Left cardiac atrium (tissue), 4 donors: ENCODE measurements at places on chromosomes 5 and 9.

DNA sequence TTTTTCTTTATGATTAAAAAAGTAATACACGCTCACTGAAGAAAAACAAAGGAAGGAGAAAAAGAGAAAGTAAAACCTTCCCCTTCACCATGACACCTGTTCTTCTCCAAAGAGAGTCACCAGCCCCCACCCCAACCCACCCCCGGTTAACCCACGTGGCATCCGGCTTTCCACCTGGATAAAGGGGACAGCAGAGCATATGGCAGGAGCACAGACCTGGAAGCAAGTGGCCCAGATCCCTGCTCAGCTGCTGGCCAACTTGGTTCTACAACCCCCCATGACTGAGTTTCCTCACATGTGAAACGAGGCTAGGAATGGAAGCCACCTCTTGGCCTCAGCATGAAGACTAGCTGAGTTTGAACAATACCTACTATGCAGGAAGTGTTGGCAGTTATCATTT, 5.1 kb downstream of the CCDC180 start:
- DNase-seq, result no peak

DNA sequence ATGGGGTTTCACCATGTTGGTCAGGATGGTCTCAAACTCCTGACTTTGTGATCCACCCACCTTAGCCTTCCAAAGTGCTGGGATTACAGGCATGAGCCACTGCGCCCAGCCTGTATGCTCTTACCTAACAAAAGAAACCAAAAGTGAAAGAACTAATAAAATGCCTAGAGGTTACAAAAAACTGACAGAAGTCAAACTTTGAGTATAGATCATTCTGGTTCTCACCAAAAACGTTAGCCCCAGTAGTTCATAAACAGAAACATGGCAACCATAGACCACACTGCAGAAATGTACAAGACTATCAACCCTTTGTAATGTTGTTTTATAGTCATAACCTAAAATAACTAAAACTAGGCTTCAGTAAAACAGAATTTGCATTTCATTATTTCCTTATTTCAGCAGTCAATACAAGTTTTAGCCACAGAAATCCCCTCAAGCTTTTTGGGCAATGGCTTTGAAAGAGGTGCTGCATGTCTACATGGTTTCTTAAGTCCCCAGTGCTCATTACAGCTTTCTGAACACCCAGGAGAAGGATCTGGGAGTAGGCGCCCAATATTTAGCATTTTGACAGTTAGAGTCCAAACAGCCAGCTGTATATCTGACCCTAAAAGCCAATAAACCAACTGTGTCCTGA, 72.5 kb downstream of the EPB41L4A start:
- no peak for DNase-seq

GRCh38 chr5:9294793-9295465, 250.9 kb downstream of the SEMA5A start:
- no peak for DNase-seq

GRCh38 chr5:66224274-66224673, 80.2 kb downstream of the SREK1 start:
- DNase-seq, result no peak

DNA sequence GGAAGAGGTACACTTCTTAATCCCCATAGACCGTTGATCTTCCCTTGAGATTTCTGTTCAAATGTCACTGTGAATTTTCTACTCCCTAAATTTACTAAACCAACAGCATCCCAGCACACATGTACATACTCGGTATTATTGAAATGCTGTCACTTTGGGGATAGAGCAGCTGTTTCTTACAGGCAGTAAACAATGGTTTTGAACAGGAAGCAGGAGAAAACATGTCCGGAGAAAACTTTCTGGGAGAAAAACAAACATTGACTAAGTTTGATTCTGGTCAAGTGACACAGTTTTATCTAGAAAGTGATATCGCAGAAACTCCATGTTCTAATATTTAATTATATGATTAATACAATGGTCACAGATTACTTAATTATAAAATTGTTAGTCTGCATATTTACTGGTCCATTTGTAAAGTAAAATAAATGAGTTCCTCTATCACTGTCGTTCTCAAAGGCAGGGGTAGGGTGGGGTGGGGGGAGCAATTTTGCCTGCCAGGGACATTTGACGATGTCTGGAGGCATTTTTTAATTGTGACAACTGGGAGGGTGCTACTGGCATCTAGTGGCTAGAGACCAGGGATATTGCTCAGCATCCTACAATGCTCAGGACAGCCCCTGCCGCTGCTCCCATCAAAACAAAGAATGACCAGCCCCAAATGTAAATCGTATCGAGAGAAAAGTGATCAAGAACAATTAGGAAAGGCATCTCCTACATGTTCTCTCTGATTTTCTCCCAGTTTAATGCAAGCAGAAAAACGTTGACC, 12.2 kb downstream of the TAS2R1 start:
- no peak for DNase-seq

GRCh38 chr9:115039516-115040120, 78.3 kb downstream of the TNC start:
- DNase-seq, result no peak

GRCh38 chr5:22844155-22844554, 9.0 kb downstream of the CDH12 start:
- no peak for DNase-seq

GRCh38 chr9:117555964-117556629, 141.2 kb upstream of the ASTN2 start:
- peak; percentile 47 for DNase-seq

GRCh38 chr9:98603821-98604383, 104.8 kb downstream of the GABBR2 start:
- DNase-seq, result no peak

DNA sequence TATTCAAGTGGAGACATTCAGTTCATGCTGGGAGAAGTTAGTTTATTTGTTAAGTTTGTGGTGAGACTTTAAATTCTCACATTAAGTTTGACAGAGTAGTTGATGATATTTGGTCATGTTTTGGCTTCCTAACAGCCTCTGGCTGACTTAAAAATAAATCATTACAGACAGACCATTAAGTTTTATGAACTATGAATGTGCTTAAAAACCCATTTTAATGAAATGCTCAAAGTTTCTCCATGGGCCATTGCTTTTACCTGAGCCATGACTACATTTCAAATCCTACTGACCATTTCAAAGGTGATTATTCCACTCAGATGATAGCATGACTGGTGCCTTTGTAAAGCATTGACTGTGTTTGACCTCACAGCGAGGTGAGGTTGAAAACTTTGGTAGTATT, 192.7 kb downstream of the LRRC70 start:
- DNase-seq, result no peak

GRCh38 chr5:154505567-154505966, 27.5 kb upstream of the HAND1 start:
- no peak for DNase-seq

DNA sequence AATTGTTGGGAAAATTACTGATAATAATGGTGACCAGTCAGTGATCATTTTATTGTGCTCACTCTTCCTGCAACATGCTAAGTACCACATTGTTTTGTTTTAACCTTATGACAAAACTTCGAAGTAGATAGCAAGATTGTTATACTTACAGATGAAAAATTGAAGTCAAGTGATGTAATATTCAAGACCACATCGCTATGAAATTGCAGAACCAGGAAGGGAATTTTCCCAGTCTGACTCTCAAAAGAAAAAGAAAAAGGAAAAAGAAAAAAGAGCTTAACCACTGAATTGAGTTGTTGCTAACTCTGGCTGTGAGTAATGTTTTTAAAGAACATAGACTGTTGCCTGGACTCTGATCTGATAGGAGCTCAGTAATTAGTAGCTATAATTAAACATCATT, 170.6 kb upstream of the HAPLN1 start:
- no peak for DNase-seq

DNA sequence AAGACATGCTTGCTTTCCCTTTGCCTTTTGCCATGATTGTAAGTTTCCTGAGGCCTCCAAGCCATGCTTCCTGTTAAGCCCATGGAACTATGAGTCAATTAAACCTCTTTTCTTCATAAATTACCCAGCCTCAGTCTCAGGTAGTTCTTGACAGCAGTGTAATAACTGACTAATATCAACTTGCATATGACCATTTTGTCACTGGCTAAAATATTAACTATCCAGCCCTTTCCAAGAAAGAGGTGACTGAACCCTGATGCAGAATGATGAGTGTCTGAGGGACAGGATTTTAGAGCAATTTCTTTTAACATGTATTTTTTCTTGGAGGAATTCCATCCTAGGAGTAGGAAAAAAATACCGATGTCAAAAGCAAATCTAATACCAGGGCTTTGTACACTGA, 266.1 kb downstream of the SEMA5A start:
- no peak for DNase-seq

DNA sequence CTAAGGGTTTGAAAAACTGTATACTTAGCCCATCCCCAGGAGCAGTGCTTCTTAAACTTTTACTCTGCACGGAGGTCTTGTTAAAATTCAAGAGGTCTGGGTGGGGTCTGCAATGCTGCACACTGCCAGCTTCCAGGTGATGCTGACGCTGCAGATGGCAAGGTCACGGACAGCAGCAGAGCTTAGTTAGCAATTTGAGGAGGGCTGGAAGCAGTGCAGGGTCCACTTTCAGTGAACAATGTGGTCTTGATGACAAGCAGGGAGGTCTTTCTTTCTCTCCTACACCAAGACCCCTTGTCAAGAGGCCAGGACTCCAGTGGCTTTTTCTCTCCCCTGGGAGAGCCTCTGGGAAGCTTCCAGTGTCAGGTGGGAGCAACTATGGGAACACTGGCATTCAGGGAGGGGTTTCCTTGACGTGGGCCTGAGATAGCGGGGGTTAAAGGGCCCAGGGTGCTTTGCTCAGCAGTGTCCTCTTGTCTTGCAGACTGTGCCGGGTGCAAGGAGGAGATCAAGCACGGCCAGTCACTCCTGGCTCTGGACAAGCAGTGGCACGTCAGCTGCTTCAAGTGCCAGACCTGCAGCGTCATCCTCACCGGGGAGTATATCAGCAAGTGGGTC, 65.0 kb upstream of the AFAP1L1 start:
- DNase-seq, result peak; percentile 58

- DNase-seq, result no peak
Measured at GRCh38 chr5:5612096-5612495, 189.6 kb downstream of the ICE1 start.

DNA sequence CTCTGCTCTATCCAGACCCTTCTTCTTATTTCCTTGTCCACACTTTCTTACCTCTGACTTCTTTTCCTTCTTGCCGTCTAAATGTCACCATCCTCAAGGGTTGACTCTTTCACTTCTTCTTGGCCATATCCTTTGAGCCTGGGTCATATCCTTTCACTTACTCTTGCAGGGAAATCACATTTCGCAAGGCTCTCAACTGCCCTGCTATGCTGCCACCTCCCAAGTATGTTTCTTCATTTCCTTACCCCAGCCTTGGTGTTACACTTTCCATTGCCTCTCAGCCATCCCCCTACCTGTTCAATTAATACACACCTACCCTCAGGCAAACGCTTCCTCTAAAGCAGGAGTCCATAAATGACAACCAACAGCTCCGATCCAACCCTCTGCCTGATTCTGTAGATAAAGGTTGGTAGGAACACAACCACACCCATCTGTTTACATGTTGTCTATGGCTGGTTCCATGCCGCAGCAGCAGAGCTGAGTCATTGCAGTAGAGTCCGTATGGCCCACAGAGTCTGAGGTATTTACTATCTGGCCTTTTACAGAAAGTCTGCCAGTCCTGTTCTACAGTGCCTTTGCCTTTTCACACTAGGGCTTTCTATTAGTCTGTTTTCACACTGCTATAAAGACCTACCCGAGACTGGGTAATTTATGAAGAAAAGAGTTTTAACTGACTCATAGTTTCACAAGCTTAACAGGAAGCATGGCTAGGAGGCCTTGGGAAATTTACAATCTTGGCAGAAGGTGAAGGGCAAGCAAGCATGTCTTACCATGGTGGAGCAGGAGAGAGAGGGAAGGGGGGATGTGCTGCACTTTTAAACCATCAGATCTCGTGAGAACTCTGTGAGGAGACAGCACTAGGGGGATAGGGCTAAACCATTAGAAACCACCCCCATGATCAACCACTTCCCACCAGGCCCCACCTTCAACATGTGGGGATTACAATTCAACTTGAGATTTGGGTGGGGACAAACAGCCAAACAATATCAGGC, 97.9 kb downstream of the SV2C start:
- DNase-seq, result no peak

GRCh38 chr5:54653956-54654614, 136.5 kb downstream of the SNX18 start:
- no peak for DNase-seq

- no peak for DNase-seq
Measured at GRCh38 chr5:5645891-5646290, 223.4 kb downstream of the ICE1 start.

- DNase-seq, result no peak
Measured at GRCh38 chr9:98576354-98576753, 132.4 kb downstream of the GABBR2 start.

GRCh38 chr9:114634387-114634786, 23.2 kb downstream of the TEX53 start:
- no peak for DNase-seq

- DNase-seq, result peak; percentile 65
Measured at GRCh38 chr9:33106827-33107621, 30.6 kb upstream of the SMU1 start.

GRCh38 chr9:74874220-74874619, 13.5 kb downstream of the TRPM6 start:
- no peak for DNase-seq

GRCh38 chr5:8114597-8115266, 245.8 kb downstream of the MTRR start:
- DNase-seq, result no peak

GRCh38 chr5:17396247-17396646, 101.8 kb upstream of the TAF11L2 start:
- DNase-seq, result no peak

GRCh38 chr5:135377751-135378680, 21.0 kb downstream of the MACROH2A1 start:
- no peak for DNase-seq

DNA sequence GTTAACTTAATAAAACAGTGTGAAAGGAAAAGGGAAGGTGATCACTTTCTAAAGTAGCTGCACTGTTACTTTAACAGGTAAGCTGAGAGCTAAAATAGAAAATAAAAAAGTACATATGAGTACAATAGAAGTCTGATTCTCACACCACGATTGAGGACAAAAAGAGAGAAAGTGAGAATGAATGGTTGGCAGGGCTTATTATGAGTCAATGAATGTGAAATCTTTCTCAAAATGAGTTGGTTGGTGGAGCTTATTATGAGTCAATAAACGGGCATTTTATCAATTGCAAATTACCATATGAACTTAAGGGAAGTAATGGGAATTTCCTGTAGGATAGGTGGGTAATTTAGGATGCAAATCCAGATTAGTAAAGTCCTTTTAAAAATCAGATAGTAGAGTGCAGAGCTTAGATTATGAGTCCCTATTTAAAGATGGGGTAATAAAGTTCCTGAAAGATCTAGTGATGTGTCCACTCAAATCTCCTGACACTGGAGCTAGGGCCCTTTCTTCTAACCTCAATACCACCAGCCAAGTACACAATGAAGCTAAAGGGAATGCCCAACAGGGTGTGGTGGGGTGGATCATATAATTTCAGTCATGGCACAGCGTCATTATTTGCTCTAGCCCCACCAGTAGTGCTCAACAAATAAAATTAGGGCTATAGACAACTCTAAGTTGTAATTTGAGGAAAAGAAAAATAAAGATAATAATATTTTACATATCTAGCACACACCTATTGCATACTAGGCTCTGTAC, 21.1 kb upstream of the TLR4 start:
- DNase-seq, result no peak
